AG08395 (cell line): ENCODE measurements at places on chromosomes 16 and 17.

GRCh38 chr16:54447576-54448440 is 161.2 kb upstream of the IRX3 start:
- peak; percentile 84 for DNase-seq

DNA sequence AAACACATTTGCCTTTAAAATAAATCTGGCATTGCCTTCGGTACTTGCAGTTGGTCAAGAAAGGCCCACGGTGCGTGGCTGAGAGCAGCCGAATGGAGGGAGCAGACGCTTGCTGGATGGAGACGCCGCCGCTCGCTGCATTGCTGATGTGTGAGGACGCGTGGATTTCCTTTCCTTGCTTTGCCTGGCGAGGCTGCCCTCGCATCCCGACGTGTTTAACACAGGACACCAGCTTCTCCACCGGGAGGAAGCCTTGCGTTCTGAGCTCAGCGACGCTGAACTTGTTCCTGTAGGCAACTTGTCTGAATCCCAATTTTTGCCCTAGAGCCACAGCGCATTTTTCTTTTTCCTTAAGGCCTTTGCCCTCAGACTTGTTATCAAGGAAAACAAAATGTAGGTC is 45.8 kb downstream of the COX4I1 start:
- no peak for DNase-seq

DNA sequence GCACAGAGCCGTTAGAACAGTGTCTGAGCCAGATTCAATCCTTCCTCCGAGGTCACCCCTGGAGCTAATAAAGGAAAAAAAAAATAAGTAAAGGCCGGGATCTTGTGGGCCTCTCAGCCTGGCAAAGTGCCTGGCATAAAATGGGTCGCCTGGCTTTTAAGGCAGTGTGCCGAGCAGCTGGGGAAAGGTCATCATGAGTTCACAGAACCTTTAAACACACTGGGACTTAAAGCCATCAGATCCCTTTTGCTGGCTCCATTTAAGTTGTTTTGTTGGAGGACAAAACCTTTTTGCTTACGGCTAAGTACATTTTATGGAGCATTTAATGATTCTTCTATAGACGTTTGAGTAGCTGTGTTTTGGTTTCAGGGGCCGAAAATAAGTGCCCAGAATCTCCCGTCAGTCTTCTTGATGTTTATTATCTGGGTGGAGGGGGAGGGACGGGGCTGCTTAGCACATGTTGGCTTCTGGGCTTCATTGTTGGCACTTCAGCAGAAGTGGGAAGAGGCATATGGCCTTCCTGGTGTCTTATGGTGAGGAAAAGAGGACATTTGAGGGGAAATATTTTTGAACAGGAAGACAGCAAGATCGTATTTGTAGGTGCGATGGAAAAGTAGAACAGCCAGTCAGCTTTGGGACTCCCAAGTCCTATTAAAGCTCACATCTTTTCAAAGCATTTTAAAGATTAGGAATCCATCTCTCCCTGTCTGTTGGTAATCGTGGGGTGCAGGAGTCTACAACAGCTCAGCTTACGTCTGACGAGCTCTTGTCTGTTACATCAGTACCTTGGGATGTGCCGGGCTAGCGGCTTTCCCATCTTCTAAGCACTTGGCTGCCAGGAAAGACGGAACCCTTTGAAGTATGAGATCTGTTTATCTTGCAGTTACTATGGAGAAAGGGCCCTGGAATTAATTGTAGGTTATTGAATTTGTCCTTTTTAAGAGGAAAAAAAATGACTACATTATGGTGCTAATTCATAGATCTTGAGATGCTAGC is 31.1 kb downstream of the RBFOX1 start:
- DNase-seq = no peak

DNA sequence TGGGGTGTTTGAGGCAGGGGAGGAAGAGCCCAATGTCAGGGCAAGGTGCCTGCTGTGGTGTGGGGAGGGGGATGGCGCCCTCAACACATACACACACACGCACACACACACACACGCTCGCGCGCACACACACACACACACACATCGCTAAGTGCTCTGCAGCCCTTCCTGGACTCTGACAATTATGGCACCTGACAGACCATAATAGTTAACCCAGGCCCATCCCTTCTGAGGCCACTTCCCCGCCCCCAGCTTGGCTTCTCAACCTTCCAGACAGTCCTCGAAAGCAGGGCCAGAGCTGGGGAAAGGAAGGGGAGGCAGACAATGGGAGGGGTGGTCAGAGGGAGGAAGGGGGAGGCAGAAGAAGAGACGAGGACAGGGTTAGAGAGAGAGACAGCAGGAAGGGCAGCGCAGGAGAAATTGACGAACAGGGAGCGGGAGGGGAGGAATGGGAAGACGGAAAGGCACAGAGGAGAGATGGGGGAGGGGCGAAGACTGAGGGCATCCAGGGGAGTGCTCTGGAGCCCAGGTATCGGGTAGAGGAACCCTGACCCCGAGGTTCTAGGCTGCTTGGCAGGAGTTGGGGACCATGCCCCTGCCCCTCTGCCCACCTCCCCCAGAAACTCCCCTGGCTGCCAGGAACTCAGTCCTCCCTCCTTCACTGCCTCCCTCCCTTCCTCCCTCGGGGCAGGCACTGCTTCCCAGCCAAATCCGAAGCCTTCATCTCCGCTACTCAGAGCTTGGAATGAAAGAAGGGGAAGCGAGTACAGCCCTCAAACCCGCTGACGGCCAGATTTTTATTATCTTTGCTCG is 4.0 kb downstream of the SRCIN1 start:
- no peak for DNase-seq

- DNase-seq = peak; percentile 16
Measured at GRCh38 chr17:5381542-5381941, 37.9 kb downstream of the NUP88 start.

DNA sequence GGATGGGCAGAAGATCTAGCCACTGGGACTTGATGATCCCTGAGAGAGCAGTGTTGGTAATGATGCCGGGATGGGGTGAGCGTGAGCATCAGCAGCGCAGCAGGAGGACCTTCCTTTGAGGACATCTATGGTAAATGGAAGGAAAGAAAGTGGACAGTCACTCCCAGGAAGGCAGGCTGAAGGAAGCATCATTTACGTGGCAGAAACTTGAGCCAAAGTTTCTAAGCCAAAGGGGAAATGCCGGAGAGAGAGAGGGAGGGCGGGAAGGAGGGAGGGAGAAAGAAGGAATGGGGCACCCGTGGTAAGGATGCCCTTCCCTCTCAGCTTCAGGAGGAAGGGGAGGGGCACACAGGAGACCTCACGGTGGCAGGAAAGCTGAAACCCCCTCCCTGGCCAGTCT is 86.3 kb upstream of the CACNG5 start:
- DNase-seq = no peak

- DNase-seq = no peak
Measured at GRCh38 chr17:21368545-21369246, 7.5 kb upstream of the KCNJ12 start.

DNA sequence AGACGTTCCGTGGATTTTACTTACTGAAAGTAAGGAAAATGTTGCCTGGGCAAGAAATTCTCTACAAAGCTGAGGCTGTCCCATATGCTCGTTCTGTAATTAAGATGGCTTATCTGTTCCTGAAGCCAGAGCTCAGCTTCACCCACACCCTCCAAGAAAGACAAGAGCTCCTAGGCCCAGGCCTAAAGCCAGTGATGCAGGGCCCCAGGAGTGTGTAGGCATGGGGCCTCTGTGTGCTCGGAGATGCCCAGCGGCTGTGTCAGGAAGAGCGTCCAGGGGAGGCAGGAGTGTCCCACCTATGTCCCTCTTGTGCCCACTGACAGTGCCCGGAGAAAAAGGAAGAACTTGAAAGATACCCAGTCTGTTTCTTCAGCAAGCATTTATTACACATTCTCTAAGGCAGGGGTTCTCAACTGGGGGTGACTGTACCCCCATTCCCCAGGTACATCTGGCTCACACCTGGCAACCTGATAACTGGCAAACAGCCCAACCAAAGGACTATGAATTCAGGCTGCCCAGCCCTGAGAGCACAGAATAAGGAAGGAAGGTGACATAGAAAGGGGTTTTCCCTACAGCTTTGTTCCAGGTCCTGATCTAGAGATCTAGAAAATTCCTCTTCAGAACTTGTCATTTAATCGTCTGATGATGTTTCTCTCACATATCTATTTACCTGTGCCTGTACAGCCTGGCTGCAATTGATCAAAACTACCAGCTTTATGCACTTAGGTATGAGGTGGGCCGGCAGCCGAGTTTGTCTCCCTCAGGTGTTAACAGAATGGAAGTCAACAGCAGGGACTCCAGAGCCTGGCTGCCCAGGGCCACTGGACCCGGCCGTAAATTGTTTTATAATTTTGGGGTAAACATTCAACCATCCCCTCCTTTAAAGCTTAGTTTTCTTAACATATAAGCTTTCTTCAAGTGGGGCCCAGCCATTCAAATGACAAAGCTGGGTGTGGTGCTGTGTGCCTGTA is 12.0 kb downstream of the SNN start:
- no peak for DNase-seq

- DNase-seq = no peak
Measured at GRCh38 chr17:37247825-37248224, 128.0 kb upstream of the C17orf78 start.

DNA sequence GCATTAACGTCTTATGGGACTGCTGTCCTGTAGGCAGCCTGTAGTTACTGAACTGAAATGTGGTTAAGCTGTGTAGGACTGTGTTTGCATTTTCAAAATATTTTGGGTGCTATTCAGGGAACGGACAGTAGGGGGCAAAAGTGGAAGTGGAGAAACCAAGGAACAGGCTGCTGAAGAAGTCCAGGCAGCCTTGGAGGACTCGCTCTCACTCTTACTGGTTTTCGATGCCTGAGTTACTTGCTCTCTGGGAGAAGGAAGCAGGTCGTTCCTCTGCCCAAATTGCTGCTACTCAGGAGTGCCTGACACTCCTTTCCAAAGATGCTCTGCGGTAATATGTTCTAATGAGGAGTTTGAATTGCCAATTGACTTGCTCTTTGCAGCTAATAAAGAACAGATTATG is 64.5 kb upstream of the RBFOX1 start:
- no peak for DNase-seq

- DNase-seq = no peak
Measured at GRCh38 chr16:24980077-24980793, 34.9 kb downstream of the ARHGAP17 start.

DNA sequence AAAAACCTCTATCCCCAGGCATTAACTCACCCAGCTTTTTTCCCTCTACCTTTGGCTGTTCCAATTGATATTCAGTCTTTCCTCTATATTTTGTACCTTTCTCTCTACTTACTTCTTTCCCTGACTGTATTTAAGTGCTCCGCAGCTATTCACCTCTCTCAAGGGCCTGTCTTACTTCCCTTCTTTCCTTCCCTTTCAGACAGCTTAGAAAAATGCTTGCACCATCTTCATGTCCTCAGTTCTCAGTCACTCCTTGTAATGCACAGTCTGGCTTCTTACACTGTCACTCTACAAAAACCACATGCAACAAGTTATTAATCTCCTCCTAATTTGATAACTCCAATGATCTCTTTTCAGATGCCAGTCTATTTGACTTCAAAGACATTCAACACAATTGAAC is 163.4 kb downstream of the PHKB start:
- DNase-seq = no peak

- no peak for DNase-seq
Measured at GRCh38 chr16:88966986-88967829, 9.8 kb downstream of the CBFA2T3 start.

DNA sequence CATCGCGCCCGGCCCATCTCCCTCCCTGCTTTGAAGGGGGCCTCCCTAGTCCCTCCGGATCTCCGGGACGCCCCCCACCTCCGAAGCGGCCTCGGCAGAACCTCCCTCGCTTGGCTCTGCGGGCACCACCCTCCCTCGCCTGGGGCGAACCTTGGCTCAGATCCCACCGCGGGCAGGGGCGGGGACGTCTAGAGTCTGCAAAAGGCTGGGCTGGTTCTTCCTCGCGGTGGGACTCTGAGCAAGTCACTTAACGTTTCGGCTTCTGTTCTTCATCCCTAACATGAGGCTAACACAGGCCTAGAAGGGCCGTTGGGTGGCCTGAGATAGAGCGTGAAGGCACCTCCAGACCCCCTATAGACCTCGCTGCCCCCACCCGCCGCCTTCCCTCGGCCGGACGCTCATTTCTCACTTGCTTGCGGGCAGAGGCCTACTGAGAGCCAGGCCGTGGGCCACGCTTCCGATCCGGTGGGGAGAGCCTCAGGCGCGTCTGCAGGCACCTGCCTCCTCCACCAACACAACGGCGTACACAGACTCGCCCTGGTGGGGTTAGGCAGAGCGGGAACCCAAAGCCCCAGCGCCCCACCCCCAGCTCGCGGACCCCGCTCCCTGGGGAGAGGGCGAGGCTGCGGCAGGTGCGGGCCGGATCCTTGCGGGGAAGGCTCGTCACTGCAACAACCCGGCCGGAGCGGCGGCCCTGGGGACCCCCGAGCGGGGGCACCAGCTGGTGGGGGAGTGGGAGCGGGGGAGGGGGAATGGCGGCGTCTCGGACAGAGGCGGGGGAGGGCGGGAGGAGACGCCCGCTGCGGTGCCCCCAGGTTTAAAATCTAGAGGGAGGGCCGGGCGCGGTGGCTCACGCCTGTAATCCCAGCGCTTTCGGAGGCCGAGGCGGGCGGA is 5.4 kb downstream of the MYO1C start:
- peak; percentile 70 for DNase-seq

DNA sequence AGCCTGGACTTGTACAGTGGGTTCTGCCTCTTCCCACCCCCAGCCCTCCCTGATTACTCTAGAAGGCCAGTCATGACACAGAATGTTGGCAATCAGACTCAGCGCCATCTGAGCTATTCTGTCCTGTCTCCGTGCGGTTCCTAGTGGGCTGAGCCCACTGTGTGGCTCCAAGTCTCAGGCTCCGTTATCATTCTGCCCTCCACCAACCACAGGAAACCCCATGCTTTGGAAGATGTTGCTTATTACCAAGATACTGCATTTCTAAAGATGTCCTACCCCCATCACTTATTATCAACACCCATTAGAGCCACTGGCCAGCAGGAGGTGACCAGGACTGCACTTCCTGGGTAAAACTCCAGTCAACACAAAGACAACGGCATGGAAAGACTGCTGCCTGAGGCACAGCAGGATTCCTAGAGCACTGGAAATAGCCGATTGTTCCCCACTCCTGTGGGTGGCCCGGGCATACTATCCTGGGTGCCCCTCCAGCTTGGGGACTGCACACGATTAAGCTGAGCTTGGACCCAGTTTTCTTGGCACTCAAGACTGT is 133.6 kb downstream of the AATF start:
- no peak for DNase-seq

DNA sequence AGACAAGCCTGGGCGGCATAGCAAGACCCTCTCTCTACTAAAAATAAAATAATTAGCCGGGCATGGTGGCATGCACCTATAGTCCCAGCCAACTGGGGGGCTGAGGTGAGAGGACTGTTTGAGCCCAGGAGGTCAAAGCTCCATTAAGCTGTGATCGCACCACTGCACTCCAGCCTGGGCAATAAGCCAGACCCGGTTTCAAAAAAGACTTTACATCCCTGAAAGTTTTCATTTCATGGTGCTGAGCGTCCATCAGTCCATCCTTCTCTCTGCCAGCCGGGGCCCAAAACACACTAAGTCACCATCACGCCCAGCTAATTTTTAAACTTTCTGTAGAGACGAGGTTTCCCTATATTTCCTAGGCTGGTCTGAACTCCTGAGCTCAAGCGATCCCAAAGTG is 10.6 kb downstream of the RAB40B start:
- no peak for DNase-seq

DNA sequence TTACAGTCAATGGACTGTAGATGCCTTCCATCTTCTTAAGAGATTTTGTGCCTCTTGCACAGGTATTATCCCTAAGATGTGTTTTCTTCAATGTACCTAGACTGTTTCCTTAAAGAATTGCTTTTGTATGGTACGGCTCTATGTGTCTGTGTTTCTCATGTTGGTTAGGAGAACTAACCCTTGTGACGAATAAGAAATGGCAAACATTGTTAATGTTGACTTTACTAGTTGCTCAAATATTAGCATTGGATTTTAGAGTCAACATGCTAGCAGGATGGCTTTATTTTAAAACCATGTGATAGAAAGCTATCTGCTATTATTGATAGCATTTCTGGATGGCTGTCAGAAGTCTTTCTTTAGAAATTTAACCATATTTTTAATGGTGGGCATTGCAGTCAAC is 34.5 kb downstream of the WWOX start:
- DNase-seq = no peak
